ENCODE measurements at places on chromosomes 6 and 20.
A peak's percentile ranks its signal among the peaks of the same experiment; 100 is the strongest.

GRCh38 chr6:105452924-105453756, 50.3 kb upstream of the PREP start:
- DNase-seq, result no peak

GRCh38 chr6:157710604-157711003, 112.4 kb upstream of the SNX9 start:
- no peak for DNase-seq

DNA sequence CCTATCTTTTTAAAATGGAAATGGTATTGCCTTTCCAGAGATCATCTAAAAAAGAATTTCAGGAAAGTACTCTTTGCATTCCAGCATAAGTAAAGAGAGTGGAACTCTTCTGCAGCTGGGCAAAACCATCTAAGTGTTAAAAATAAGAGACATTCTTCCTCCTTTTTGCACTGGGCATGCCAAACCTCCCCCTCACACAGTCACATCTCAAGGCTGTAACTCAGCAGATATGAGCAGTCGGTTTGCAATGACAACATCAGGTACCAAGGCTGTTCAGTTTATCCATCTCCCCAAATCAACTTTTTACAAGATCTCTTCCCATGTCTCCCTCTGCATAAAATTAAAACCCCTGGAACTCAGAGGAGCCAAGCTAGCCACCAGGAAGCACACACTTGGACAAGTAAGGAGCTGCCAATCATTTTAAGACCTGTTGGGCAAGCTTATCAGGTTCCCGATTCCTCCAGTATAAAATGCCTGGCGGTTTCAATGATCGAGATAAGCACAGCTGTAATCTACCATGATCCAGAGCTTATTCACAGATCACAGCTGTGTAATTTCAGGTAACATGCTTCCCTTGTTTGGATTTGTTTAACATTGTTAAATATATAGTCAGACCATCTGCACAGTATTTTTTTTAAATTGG, 23.2 kb downstream of the ID4 start:
- DNase-seq, result peak; percentile 52

- no peak for DNase-seq
Measured at GRCh38 chr6:4687989-4688947, 87.9 kb upstream of the CDYL start.

DNA sequence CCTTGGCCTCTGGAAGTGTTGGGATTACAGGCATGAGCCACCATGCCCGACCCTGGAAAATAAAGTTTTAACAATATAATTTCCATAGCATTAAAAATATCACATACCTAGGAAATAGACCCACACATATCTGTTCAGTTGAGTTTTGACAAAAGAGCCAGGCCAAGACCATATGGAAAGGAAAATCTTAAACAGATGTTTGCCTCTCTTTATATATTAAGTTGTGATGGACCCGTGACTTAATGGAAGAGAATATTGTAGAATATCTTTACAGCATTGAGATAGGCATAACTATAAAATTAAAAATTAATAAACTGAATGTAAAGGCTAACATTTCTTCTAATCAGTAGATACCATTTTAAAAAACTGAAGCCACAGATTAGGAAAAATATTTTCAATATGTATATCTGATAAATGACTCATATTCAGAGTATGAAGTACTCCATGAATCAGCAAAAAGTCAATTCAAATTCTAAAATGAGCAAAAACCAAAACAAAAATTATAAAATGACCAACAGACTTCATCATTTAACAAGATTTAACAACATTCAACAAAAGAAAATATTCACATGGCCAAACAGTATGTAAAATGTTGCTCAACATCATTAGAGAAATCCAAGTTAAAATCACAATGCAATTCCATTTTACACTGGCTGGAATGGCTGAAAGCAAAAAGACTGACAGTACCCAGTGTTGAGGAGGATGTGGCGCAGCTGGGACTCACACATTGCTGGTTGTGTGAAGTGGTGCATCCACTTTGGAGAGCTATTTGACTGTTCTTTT, 43.3 kb downstream of the GTF2H5 start:
- no peak for DNase-seq

- DNase-seq, result no peak
Measured at GRCh38 chr20:48722737-48723191, 105.0 kb downstream of the PREX1 start.

- no peak for DNase-seq
Measured at GRCh38 chr6:14540276-14540675, 422.7 kb downstream of the CD83 start.

GRCh38 chr6:4848382-4849068, 72.3 kb downstream of the CDYL start:
- DNase-seq, result no peak

DNA sequence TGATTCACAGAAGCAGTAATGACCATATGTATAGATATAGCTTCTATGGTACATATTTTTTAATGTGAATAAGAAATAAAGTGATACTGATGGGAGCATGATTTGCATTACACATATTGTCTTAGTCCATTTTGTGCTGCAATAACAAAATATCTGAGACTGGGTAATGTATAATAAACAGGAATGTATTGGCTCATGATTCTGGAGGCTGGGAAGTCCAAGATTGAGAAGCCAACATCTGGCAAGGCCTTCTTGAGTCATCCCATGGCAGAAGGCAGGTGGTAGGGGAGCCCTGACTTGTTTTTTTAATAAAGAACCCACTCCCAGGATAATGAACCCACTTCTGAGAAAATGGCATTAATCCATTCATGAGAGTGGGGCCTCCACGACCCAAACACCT, 185.6 kb upstream of the RREB1 start:
- DNase-seq, result no peak

DNA sequence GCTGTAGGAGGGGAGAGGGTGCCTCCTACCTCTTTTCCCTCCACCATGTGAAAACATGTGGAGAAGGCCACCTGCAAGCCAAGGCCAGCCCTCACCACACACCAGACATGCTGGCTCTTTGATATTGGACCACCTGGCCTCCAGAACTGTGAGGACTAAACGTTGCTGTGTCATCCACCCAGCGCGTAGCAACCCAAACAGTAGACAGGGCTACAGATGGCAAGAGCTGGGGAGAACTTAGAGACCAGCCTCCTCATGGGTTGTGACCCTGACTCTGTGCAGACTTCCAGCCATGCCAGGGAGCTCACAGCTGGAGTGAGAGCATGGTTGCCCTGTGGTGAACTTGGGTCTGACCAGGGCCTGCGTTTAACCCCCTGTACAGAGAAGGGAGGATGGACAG, 195.9 kb upstream of the CST7 start:
- no peak for DNase-seq

- DNase-seq, result no peak
Measured at GRCh38 chr6:56432194-56432593, 184.8 kb upstream of the COL21A1 start.

DNA sequence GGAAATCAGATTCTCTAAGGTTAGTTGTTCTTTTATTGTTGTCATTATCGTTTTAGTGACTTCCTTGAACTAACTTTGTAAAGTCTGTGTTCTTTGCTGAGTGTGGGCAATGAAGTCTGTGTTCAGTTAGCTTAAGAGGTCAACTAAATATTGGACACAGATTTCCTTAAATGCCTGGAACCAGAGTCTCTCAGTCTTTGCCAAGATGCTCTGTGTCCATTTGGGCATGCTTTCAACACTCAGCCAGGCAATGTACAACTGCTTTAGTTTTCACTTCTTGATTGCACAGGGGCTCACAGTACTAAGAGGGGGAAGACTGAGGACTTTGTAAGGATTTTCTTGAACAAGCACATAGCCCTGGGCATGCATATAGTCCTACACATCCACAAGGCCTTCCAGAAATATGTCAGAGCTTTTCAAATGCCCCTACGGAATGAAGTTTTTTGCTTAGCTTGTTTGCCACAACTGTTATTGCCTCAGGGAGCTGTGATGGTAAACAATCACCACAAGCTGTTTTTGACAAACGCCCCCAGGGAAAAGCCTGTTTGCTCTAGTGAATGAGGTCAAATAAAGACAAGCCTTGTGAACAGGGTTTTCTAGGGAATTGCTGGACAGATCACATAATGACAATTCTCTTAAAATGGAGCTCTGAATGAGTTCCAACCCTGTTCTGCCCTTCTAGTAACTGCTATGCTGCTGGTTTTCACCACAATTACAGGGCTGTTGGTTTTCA, 82.5 kb downstream of the B3GAT2 start:
- no peak for DNase-seq

DNA sequence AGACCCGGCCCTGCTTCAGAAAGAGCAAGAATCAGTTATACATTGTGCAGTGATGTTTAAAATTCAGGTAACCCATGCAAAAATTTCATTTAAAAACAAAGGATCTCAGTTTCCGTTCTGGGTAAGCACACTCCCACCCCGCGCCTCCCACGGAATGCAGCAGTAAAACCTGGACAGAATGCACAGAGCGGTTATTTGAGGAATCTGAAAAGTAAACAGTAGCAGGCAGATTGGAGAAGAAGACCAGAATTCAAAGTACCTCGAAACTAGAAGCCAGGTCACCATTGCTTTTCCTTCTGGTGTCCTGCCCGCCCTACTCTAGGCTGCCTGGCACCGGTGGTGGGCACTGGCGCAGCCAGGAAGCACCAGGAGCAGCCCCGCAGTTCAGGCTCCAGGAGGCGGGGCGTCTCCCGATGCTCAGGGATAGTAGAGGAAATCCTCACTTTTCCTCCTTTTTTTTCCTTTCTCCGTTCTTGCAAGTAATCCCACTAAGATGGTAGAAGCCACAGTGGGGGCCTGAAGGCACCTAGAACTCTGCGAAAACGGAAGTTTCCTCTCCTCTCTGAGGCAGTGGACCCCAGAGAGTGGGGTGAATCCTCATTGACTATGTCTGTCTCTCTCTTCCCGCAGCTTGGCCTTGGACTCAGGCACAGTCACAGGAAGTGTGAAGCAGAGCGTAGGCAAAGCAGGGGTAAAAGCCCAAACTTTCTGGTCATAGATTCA, 28.3 kb downstream of the METTL24 start:
- no peak for DNase-seq

- DNase-seq, result no peak
Measured at GRCh38 chr6:14786008-14786407, 459.9 kb upstream of the JARID2 start.

DNA sequence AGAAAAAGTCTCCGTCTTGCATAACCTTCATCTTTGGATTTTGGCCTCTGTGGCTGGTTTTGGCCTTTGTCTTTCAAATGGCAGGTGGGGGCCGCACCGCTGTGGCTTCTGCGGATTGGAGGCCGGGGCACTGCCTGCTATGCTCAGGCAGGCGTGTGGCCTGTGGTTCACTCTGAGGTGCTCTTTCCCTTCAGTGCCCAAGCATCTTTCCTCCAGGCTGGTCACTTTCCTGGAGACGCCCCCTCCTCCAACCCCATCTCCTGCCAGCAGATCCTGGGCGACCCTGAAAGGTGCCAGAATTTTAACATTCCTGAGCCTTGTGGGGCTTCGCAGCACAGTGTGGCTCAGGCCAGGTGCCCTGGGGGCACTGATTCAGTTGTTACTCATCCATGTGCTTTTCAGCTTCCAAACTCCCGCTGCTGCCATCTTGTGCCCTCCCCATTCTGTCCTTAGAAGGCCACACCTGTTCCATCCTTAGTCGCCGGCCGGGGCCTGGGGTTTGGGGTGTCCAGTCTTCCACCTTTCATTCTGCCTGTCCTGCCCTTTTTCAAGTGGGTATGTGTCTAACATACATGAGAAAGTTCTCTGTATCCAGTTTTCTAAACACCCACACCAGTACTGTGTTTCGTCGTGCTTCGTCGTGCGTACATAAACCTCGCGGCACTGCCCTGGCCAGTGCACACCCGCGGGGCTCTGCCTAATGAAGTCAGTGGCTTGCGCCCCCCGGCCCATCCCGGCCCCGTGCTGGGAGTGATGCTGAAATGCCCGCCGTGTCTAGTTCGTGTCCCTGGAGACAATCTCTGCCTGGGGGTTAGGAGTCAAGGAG, 12.1 kb downstream of the SS18L1 start:
- DNase-seq, result no peak

DNA sequence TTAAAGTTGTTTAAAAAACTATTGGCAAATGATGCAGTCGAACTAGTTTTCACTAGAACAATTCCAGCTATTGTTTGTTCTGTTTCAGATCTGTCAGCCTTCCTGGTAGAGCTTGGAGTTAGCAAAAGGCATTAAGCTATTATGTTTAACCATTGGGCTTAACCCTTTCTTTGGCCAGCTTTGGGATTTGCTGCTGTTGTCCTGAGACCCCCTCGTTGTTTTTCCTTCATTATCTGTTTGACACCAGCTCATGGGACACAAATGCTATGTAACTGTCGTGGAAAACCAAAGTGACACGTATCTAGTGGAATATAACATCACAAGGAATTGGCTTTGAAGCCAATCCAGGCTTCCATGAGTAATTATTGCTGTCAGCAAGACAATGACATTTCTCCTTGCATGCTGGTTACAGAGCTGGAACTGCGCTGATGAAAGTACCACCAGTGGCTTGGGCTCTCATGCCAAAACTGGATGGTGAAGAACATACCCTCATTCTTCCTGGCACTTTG, 96.0 kb downstream of the EYA2 start:
- no peak for DNase-seq

DNA sequence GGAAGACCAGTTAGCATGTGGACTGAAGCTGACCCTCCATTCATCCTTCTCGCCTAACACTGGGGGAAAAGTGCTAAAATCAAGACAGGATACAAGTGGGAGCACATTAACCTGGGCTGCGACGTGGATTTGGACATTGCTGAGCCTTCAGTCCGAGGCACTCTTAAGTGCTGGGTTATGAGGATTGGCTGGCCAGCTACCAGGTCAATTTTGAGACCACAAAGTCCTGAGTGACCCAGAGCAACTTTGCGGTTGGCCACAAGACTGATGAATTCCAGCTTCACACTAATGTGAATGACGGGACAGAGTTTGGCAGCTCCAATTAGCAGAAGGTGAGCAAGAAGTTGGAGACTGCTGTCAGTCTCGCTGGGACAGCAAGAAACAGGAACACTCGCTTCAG, 20.7 kb downstream of the FUCA2 start:
- DNase-seq, result no peak

- DNase-seq, result no peak
Measured at GRCh38 chr6:38088829-38089228, 269.3 kb downstream of the ZFAND3 start.

DNA sequence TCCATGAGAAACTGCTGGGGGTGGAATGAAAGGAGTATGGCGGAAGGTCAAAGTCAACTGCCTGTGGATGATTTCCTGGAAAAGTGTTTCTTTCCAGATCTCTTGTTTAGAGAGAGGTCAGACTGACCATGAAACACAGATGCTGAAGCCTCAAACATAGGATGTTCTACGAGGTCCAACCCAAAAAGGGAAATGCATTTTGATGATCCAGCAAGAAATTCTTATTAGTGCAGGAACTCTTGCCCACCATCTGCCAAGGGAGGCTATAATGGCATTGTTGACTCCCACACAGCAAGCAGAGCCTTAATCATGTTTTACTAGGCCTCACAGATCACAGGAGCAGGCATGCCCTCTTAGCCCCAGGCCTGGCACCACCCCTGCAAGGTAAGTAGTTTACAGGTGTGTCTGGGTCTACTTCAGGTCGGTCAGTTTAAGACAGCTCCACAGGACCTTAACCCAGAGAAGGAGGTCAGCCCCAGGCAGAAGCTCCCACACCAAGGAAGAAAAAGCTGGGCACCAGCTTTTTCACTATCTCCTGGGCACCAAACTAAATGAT, 67.6 kb upstream of the CNKSR3 start:
- no peak for DNase-seq

DNA sequence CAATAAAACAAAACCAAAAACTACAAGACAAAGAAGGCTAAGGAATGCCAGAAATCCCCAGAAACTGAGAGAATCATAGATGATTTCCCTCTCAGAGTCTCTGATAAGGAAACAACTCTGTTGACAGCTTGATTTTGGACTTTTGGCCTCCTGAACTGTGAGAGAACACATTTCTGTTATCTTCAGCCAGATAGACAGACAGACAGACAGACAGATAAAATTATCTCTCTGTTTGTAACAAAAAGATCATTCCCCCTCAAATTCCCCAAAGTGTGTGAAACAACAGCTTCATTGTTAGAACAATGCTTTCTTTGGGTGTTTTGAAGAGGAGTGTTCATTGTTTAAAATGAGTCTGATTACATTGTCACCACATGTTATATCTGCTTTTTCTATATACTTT, 148.2 kb downstream of the BCKDHB start:
- DNase-seq, result no peak

Measured in NCI-H510A (cell line).